ENCODE measurements at places on chromosomes 11 and 22.

DNA sequence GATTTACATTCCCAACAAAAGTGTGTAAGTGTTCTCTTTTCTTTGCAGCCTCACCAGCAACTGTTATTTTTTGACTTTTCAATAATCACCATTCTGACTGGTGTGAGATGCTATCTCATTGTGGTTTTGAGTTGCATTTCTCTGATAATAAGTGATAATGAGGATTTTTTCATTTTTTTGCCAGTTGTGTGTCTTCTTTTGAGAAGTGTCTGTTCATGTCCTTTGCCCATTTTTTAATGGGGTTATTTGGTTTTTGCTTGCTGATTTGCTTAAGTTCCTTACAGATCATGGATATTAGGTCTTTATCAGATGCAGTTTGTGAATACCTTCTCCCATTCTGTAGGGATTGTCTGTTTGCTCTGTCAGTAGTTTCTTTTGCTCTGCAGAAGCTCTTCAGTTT lies 107.7 kb downstream of the EHF start:
- no peak for DNase-seq

DNA sequence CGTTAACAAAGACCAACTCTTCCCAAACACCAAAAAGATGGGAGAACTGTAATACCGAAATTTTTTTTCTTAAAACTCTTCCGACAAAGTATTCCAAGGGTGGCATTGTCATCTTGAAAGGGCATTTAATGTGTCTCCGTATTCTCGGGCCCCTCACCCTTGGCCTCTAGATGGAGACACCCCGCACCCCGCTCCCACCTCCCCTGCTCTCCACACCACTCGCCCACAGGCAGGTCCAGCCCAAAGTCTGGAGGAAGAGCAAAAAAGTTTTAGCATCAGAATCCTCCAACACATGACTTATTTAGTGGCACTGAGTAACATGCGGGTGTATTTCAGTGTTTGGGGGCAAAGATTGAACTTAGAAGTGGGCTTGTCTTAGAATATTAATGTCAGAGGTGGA lies 20.7 kb downstream of the SPATA19 start:
- DNase-seq, result no peak

DNA sequence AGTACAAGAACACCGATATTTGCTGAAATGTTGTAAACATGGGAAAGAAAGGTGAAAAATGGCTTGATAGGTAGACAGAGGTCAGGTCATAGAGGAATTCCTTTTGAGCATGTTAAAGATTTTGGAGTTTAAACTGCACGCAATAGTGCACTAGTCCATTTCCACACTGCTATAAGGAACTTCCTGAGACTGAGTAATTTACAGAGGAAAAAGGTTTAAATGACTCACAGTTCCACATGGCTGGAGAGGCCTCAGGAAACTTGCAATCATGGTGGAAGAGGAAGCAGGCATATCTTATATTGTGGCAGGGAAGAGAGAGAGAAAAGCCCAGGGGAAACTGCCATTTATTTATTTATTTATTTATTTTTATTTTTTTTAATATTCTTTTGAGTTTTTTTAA lies 5.0 kb downstream of the OR10A5 start:
- DNase-seq, result no peak

GRCh38 chr11:130220311-130221035 lies 60.9 kb downstream of the ST14 start:
- no peak for DNase-seq

DNA sequence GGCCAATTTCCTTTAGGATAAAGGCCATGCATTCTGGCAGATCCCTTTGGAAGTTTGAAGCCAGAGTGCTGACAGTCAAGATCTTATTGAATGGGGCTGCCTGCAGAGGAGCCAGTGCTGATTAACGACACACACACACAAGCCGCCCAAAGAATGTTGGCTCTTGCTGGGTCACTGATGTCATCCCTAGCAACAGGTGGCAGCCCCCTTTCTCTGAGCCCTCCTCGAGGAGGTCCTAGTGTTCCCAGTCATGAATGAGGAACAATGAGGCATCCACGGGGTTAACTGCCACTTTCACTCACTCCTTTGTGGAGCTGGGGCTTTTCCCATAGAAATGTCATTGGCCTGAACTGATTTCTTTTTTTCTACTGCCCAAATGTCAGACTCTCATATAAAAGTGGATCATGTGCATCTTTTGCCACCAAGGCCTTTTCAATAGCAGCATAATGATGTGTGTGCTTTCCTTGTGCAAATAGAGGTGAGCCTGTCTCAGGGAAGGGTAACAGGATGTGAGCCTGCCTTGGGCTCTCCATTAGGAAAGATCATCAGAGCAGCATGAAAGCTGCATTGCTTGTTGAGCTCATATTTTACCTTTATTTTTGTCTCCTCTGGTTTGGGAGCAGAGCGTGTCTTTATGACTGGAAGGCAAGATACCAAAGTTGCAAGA lies 301.8 kb upstream of the MTNR1B start:
- no peak for DNase-seq

DNA sequence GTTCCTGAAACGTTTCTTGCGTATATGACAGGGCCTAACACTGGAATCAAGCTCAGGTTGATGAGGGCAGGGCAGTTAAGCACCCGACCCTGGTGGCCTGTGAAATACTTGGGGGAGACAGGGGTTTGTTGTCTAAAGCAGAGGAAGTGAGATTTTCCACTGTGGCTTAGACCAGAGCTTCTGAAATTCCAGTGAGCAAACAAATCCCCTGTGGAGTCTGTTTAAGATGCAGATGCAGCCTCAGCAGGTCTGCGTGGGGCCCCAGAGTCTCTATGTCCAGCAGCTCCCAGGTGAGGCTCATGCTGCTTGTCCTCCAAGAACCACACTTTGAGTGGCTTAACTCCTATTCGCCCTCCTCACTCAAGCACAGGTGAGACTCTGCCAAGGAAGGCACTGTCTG lies 39.1 kb upstream of the PRAME start:
- no peak for DNase-seq

GRCh38 chr11:93500759-93501158 lies 42.4 kb downstream of the SMCO4 start:
- no peak for DNase-seq

- DNase-seq, result no peak
These were observed 26.7 kb downstream of the ALKBH3 start for GRCh38 chr11:43907028-43907975.

GRCh38 chr22:27684901-27685300 lies 116.7 kb downstream of the MN1 start:
- DNase-seq, result no peak

Measured in endothelial cell (in vitro differentiated cells).